ENCODE measurements at places on chromosomes 2 and 18.

DNA sequence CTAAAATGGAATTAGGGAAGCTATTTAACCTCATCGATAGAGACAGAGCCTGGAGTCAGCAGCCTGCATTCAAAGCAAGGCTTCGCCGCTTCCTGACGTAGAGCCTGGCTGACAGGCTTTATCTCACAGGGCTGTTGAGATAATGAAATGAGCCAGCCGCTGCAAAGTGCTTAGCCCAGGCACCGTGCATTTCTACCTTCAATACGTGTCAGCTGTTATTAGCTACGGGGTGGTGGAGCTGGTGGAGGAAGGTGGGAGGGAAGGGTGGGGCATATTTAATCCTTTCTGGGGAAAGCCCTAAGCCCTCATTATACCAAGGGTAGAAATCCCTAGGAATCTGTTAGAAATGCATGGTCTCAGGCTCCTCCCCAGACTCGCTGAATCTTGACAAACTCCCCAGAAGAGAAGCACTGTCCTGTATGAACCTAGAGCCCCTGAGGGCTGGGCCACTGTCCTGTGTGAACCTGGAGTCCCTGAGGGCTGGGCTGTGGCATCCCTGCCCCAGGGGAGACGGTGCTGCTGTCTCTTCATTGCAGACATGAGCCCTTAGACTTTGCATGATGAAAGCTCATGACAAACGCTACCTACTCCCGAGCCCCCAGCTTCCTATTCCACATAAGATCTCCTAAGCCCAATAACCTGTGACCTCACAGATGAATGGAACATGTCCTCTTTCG, 72.4 kb downstream of the ALPK2 start:
- DNase-seq: peak; percentile 74

DNA sequence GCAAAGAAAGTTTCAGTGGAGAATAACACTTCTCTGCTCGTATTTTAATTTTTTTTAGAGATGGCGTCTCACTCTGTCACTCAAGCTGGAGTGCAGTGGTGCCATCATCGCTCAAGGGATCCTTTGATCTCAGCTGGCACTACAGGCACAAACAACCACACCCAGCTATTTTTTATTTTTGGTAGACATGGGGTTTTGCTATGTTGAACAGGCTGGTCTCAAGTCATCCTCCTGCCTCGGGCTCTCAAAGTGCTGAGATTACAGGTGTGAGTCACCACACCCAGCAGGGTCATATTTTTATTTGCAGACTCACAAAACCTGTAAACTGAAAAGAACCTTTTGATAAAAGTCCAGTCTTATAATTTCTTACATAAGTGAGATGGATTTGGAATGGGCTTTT, 2.6 kb downstream of the TRAK2 start:
- DNase-seq: no peak

- DNase-seq: no peak
Observed at GRCh38 chr2:240648650-240649275, 23.5 kb downstream of the GPR35 start.

GRCh38 chr2:152468899-152469692, 134.1 kb downstream of the FMNL2 start:
- DNase-seq: no peak

DNA sequence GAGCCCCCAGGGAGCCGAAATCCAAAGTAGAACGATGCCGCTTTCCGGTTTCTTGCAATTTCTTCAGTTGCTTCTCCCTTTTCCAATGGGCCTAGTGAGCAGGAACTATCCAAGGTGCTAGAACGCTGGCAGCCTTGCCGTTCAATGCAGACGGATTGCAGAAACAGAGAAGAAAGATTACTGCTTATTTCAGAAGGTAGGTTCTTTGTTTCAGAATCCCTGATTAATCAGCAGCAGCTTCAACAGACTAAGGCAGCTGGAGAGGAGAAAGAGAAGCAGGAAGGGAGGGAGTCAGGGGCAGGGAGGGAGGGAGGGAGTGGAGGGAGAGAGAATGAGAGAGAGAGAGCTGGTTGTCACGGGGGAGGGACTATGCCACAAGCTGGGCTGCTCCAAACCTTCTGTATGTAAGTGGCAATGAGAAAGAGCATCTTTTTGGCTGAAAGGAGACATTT, 576 bp downstream of the NYAP2 start:
- DNase-seq: no peak

DNA sequence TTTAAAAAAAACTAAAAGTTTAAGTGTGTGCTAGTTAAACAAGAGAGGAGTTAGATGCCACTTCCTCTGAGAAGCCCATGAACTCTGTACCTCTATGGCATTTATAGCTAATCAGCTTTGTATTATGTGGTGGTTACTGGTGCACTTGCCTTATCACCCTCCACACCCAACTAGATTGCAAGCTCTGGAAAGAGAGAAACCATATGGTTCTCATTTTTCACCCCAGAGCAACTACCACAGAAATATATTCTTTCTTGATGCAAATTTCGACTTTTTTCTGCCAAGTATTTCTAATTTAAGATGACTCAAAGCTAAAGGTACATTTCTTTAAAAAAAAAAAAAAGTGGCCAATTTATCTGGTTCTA, 24.2 kb downstream of the RAPH1 start:
- no peak for DNase-seq

DNA sequence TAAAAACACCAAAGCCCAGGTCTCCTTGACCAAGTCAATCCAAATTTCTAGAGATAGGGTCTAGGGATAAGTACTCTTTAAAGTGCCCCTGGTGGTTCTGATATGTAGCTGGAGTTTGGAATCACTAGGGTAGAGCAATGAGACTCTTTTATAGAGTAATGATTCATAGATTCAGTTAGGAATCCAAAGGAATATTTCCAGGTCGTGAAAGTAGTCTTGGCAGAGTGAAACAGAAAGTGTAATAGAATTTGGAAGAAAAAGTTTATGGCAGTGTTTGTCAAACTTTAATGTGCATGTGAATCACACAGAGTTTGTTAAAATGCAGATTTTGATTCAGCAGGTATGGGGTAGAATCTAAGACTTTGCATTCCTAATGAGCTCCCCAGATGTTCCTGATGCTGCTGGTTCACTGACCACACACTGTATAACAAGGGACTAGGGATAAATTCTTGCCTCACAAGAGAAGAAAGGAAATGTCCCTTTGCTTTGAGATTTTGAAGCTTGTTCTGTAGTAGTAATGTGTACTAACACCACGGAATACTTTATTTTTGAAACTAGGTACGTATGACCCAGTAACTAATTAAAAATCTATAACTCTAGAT, 1.8 kb downstream of the UPP2 start:
- no peak for DNase-seq

DNA sequence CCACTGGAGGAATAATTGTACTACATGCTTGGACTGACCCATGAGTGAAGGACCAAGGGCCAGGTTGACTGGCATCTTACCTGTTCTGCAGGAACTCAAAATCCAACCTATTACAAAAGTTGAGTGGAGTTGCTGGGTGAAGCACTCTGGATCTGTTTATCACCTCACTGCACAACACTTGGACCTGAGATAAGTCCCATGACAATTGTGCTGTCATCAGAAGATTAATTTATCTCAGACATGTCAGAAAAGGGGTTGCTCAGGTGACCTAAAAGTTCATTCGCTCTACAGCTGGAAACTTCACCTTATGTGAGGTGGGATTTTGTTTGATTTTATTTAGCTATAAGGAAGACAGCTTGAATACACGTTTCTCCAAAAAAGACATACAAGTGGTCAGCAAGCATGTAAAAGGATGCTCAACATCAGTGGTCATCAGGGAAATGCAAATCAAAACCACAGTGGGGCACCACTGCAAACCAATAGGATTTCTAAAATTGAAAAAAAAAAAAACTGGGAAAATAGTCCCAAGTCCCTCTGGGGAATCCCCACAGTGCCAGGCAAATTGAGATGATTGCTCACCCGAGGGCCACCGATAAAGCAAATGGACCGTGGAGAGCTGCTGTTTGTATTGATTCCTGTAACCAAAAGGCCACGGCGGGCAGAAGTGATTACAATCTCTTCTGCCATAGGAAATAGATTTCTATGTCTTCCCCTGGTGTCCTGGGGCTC, 65.8 kb upstream of the SLC35F5 start:
- no peak for DNase-seq
